ENCODE measurements at places on chromosomes 13 and 19.
A peak's percentile ranks its signal among the peaks of the same experiment; 100 is the strongest.

GRCh38 chr19:37738371-37738770, 18.8 kb upstream of the ZNF607 start:
- DNase-seq = no peak

DNA sequence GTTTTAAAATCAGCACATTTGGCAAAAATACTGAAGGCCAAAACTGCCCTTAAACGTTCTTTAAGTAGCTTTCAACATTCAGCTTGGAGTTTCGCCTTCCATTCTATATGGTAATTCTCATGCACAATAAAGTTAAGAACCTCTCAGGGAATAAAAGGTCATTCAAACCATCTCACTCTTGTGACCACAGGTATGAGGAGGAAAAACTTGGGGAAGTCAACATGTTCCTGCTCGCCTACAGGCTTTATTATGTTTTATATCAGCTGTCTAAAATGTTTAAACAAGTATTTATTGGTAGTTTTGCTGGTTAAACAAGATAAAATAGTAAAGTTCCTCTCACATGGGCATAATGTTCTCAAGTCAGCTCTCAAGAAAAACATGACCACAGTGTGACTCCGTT, 19.9 kb upstream of the TM9SF2 start:
- no peak for DNase-seq

DNA sequence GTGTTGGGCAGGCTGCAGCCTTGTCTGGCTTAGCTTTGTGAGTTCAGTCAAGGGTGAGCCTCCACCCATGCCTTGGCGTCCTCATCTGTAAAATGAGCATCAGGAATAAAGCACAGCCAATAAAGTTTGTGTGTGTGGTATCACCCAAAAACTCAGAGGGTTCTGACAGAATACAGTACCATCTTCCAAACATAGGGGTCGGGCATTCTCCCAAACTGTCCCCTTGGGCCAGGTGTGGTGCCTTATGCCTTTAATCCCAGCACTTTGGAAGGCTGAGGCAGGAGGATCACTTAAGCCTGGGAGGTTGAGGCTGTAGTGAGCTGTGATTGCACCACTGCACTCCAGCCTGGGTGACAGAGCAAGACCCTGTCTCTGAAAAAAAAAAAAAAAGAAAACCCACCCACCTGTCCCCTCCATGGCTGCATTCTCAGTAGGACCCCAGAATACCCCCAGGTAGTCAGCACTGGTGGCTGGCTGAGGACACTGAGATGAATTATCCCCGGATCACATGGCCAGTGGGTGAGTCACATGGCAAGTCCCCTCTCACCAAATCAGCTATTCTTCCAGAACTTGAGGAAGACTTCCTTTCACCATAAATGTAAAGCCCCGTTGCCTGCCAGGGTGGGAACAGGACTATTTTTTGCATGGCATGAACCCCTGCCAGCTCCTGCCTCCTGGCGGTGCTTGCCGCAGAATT, 18.6 kb downstream of the POP4 start:
- peak; percentile 20 for DNase-seq

- no peak for DNase-seq
Observed at GRCh38 chr13:79307433-79307861, 98.6 kb downstream of the RBM26 start.

DNA sequence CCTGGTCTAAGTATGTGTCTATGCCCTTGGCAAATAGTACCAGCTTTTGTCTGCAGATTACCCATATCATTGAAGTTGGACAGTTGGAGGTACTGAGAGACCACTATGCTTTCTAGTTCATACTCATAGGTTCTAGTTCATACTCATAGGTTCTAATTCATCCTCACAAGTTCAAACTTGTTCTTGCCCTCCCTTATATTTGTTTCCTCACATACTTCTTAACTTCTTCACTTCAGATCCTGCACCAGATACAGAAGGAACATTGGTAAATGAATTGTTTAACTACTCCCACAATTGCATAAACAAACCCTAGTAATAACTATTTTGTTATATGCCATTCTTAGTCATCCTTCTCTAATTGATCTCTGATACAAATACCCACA, 172.2 kb downstream of the SLITRK1 start:
- DNase-seq = no peak

DNA sequence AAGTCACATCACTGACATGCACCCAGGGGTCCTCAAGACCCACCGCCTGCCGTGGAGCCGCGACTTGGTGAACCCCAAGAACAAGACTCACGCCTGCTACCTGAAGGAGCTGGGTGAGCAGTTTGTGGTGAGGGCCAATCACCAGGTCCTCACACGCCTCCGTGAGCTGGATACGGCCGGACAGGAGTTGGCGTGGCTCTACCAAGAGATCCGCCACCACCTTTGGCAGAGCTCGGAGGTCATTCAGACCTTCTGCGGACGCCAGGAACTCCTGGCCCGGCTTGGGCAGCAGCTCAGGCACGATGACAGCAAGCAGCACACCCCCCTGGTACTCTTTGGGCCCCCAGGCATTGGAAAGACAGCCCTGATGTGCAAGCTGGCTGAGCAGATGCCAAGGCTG, 29.7 kb downstream of the NWD1 start:
- no peak for DNase-seq

DNA sequence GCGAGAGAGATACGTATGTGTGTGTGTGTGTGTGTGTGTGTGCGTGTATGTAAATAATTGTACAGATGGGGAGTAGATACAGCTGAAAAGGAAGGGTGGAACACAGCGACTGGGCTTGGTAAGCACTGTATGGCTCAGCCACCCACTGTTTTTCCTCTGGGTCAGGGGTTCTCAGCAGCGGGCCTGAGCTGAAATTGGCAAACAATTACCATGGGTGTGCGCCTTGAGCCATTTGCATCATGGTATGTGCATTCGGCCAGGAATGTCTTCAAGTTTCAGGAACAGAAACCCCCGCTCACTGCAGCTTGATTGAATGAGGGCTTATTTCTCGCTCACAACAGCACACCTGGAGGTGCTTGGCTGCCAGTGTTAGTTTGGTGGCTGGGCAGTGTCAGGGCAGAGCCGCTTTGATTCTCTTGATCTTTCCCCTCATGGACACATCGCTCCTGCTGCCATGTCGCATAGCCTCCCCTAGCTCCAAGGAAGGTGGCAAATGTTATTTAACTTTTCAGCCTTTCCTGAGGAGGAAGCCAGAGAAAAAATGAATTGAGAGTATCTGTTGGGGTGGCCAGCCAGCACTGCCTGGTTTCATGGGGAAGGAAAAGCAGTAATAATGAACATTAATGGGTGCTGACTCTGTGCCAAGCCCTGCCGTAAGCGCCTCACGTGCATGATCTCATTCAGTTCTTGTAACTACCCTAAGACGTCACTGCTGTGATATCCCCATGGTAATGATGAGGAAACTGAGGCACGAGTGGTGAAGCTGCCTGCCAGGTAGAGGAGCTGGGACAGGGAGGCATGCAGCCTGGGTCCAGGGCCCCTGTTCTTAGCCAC, 126.9 kb downstream of the SIPA1L3 start:
- DNase-seq = peak; percentile 51

GRCh38 chr13:31807090-31807541, 67.8 kb downstream of the RXFP2 start:
- DNase-seq = no peak

DNA sequence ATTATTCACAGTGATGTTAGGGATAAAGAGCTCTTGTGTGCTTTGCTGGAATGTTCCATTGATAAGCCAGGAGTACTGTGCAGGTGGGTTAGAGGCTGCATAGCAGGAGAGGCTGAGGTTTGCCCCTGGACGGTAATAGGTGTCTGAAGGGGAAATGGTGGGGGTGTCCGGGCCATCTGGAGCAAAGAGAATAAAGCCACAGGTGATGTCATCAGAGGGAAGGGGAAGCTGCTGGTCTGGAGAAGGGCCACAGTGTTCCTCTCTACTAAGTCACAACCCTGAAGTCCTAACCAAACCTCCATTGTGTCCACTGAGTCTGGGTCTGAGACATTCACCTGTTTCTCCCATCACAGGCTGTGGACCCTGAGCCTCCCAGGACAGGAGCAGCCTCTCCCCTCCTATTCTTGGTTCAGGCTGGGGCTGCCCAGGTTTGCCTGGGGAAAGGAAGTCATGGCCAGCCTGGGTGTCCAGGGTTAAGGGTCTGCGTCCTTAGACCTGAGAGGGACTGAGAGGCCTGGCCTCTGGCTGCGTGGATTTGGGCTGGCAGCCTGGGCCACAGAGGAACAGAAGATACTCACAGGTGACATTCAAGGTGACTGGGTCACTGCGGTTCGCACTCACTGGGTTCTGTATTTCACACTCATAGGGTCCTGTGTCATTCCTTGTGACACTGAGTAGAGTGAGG, 6.8 kb downstream of the CEACAM1 start:
- DNase-seq = peak; percentile 16

DNA sequence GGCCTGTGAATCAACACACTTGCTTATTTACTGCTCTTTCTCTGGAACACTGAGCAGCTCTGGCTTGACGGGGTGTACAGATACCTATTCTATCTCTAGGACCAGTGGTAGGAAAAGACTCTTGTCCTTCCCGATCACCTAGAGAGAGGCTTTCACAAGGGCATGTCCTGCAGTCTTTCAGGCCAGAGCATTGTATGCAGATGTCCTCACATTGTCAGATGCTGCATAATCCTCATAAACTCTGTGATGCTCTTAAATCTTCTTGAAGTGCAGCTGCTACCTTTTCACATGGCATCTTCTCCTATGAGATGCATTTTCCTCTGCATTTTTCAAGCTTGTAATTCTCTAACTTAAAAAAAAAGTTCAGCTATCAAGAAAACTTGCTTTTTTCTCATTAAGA, 369.4 kb downstream of the OLFM4 start:
- no peak for DNase-seq

DNA sequence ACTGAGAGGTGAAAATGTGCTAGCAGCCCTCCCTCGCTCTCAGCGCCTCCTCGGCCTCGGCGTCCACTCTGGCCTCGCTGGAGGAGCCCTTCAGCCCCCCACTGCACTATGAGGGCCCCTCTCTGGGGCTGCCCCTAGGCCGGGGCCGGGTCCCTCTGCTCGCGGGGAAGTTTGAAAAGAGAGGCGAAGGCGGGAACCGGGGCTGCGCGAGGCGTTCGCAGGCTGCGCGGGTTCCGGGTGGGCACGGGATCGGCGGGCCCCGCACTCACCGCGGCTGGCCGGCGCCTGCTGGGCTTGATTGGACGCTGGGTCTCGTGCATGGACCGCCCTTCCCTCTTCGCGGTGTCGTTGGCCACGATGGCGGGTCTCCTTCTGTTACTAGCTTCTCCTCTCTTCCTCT, 29.3 kb downstream of the C1QTNF9 start:
- DNase-seq = no peak

GRCh38 chr13:112443995-112444311, 67.8 kb downstream of the SPACA7 start:
- peak; percentile 22 for DNase-seq

DNA sequence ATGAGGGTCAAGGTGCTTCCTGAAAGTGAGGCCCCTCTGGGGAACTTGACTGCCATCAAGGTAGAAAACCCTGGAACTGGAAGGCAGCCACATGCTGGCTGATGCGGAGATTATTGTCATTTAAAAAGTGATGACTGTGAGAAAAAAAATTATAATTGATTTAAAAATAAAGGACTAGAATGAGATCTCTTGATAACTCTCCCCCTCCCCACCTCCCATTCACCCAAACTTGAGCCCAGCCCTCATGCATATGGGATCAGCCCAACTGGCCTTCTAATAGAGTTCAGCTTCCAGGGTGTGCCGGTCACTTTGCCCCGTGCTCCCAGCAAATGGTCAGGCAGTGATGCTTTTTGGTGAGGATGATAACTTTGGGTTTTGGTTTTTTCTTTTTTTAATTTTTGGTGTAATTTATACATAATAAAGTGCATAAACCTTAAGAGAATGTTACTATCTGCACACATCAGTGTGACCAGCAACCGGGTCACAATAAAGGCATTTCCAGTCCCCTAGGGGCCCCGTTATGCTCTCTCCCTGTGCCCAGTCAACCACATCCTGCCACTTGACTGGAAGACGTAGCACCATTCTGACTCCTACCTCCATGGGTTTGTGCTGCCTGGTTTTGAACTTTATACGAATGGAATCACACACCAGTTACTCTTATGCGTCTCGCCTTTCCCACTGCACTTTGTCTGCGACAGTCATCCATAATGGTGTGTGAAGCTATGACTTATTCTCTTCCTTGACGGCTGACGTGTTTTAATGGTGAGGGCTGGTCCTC, 187.9 kb downstream of the USP12 start:
- DNase-seq = no peak

- no peak for DNase-seq
Observed at GRCh38 chr19:30781047-30781446, 408.9 kb downstream of the ZNF536 start.

DNA sequence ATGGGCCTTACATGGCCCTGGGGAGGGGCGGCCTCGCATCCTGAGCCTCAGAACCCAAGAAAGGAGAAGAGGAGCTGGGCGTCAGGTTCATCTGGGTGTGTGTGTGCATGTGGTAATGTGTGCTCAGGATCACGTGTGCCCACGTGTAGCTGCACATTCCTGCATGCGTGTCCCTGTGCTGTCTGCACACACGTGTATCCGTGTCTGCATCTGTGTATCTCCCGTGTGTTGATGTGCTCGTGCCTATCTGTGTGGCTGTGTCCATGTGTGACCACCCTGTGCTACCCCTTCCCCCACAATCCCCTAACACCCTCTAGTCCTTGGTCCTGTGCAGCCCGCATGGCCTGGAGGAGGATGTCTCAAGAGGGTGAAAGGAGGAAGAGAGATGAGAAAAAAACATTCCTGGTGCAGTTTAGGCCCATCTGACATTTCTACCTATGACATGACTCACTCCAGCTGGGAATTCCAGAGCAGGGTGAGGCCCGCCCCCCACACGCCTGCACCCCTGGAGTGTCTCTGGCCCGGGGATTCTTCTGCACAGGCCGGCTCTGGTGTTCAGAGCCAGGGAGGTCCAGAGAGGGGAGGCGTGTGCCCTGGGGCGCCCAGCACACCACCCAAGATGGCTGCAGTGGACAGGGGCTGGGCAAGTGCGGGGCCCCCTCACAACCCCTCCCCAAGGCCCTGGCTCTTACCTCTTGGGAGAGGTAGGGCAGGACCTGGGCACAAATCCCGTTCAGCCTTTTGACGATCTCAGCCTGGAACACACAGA, 7.1 kb downstream of the TLE5 start:
- no peak for DNase-seq

DNA sequence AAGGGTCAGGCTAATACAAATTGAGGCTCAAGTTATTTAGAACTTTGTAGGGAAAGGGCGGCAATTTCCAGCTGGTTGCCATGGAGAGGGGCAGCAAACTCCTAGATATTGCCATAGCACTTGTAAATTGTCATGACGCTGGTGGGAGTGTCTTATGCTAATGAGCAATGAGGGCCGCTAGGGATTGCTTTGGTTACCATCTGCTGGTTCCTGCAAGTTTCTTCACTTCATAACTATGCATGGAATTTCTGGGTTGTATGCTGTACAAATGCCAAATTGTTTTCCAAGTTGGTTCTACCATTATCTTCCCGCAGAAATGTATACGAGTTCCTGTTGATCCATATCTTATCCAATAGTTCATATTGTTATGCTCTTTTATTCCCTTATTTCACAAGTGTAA, 1339.4 kb downstream of the EFNB2 start:
- no peak for DNase-seq

- DNase-seq = no peak
Observed at GRCh38 chr13:62305756-62306155, 890.1 kb upstream of the PCDH20 start.
